ENCODE measurements at places on chromosomes 3 and 15. TPM values are rescaled to one million over a fixed set of nuclear protein-coding genes. Genes with fewer than 3 reads are reported as not detected.

Gene CMTM6
- 37.4 TPM for total RNA-seq

Gene GOLGA6L7
- total RNA-seq, result not detected

Gene SLC12A1
- not detected for total RNA-seq

Gene IL17RD
- total RNA-seq, result 0.47 TPM

Gene DYNLT2B
- total RNA-seq, result 26.1 TPM

Gene PRSS50
- total RNA-seq, result not detected

Gene STRIT1
- not detected for total RNA-seq

Gene IRAK2
- total RNA-seq, result 23.4 TPM

Gene SNTN
- total RNA-seq, result not detected

Gene GANC
- 4.8 TPM for total RNA-seq

Gene ATP10A
- total RNA-seq, result 7.0 TPM

Gene FMN1
- 0.37 TPM for total RNA-seq

Gene TMEM40
- 0.29 TPM for total RNA-seq

Gene COLQ
- total RNA-seq, result 0.43 TPM

Gene DPPA2
- total RNA-seq, result not detected

Gene KLHL6
- not detected for total RNA-seq

Gene P2RY14
- total RNA-seq, result not detected

Gene SCAANT1
- total RNA-seq, result not detected

Gene AHSG
- total RNA-seq, result 0.11 TPM

Gene CNTN3
- total RNA-seq, result not detected

Gene GOLGA6A
- total RNA-seq, result 0.09 TPM

Gene LMAN1L
- not detected for total RNA-seq

Gene GOLGA6D
- not detected for total RNA-seq

Gene BFSP2
- total RNA-seq, result not detected

Gene MGLL
- 62.9 TPM for total RNA-seq

Gene PHLDB2
- 21.1 TPM for total RNA-seq

Gene SSUH2
- 0.57 TPM for total RNA-seq

Gene NT5DC2
- total RNA-seq, result 109 TPM
